NCI-H1092 (cell line): ENCODE measurements at places on chromosomes 16 and 17.

DNA sequence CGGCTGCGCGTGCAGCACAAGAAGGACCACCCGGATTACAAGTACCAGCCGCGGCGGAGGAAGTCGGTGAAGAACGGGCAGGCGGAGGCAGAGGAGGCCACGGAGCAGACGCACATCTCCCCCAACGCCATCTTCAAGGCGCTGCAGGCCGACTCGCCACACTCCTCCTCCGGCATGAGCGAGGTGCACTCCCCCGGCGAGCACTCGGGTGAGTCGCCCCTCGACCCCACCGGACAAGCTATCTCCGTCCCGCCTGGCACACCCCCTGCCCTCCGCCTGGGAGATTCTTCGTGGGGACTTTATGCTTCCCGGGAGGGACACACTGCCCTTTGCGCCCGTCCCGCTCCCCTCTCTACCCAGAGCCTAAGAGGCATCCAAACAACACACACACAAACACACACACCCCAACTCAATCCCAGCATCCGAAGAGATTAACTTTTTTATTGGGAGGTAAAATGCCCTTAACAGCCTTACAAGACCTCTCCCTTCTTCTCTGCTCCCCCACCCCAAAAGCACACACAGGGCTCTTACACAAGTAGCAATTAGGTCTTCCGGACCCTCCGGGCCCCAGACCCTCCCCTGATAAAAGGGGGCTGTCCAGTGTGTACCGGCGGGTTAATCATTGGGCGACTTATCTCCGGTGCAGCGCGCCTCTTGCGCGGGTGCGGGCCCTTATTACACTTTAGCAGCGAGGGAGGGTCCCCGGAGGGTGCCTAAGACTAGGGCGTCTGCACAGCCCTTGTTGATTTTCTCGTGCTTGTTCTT, 2.1 kb downstream of the SOX9 start:
- no peak for DNase-seq

DNA sequence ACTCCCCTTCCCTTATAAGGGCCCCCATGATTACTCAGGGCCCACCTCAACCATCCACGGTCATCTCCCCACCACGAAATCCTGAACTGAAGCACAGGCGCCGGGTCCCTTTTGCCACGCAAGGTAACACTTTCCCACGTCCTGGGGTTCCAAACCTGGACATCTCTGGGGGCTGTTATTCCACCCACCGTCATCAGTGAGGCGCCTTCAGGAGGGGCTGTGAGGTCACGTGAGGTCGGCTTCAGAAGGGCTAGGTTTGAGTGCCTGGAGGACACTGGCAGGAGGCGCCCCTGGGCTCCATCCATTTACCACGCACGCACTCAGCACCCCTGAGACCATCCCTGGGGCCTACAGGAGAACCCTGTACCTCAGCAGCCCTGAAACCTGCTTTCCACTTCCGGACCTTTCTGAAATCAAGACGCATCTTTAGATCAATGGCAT, 4.1 kb downstream of the CD2BP2 start:
- DNase-seq = no peak

DNA sequence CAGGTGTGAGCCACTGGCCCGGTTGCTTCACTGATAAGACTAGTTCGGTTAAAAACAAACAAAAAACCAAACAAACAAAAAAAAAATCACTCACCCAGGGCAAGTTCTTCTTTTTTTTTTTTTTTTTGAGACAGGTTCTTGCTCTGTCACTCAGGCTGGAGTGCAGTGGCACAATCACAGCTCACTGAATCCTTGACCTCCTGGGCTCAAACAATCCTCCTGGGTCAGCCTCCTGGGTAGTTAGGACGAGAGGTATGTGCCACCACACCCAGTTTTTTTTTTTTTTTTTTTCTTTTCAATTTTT, 119.5 kb upstream of the CORO6 start:
- no peak for DNase-seq

- DNase-seq = peak; percentile 60
Observed at GRCh38 chr16:50152351-50152806, 727 bp upstream of the TENT4B start.

- DNase-seq = no peak
Observed at GRCh38 chr16:28062847-28063521, 530 bp downstream of the GSG1L start.

GRCh38 chr16:27287887-27288286, 19.3 kb upstream of the NSMCE1 start:
- DNase-seq = no peak

GRCh38 chr17:20008242-20009051, 712 bp upstream of the SPECC1 start:
- DNase-seq = no peak

DNA sequence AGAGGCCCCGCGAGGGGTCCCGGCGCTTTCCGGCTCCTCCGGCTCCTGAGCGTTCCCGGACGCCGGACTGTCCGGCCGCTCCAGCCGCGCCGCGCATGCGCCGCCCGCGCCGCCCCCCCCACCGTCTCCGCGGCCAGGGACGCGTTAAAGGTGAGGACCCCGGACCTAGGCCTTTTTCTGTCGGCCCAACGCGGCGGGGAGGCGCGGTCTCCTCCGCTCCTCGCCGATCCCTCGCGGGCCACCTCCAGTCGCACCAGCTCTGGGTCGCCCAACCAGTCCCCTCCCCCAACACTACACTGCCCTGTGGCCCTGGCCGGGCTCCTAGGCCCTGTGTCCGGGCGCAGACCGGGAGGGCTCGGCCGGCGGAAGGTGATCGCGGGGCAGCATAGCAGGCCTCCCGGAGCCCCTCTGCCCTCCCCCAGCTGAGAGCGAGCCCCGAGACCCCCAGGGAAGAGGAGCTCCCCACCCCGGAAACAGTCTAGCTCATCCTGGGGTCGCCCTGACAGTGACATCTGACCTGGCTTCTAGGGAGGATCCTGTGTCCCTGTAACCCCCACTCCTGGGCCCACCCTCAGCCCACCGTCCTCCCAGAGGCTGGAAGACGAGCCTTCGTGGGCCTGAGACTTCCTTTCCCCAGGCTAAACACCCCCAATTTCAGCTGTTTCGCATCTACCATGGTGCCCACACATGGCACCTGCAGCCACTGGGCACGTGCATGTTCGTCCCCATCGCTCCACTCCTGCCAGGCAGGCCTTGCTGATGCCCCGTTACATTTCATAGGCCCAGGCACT, 14.7 kb upstream of the BCAR1 start:
- peak; percentile 45 for DNase-seq

DNA sequence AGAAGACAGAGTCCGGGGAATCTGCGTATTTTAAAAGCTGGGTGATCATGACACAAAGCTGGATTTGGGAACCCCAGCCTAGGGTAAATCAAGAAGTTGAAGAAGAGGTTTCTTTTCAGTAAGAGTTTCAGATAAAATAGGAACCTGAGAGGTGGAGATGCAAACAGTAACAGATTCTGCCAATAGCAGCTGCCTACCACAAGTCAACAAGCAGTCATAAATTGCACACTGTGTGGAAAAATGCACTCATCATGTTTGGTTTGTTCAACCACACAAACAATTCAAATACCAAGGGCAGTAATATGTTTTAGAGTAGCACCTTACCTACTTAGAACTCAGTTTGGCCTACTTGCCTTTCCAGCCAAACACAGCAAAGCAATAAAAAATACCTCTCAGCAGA, 14.0 kb downstream of the MYO1D start:
- no peak for DNase-seq

GRCh38 chr17:45578516-45579455, 88.3 kb upstream of the PLEKHM1 start:
- DNase-seq = no peak

DNA sequence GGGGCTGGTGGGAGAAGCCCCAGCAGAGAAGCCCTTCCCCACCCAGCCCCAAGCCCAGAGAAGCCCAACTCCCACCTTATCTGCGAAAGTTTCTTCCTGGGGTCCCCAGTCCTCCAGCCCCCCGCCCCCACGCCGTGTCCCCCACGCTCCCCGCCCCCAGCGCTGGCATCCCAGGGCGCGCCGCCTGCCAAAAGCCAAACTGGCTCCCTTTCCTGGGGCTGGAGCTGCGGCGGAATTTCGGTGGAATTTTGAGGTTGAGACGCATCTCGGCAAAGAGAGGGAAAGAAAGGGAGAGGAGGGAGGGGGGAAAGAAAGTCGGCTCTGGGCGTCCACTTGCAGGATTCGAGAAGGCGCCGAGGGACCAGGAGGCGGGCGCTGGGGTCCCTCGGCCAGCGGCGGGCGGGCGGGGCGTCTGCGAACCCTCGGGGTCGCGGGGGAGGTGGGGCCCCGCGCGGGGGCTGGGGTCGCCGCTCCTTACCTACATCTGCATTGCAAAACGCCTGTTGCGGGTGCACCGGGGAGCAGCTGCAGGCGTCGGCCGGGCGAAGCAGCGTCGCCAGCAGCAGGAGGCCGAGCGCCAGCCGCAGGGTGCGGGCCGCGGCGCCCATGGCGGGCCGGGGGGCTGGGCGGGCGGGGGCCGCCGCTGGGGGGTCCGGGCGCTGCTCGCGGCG, 571 bp downstream of the TIMP2 start:
- no peak for DNase-seq
